ENCODE measurements at places on chromosomes 2 and 18.
A peak's percentile ranks its signal among the peaks of the same experiment; 100 is the strongest.

- no peaks in the 10 kb centered on the region for H3K36me3 ChIP-seq
- H3K27ac ChIP-seq: no peak overlapping the region
- DNase-seq: no peak
- no peaks in the 10 kb centered on the region for H3K4me1 ChIP-seq
- H3K27me3 ChIP-seq: peaks cover 9% of the 10 kb centered on the region
These were observed 124.1 kb downstream of the EN1 start for GRCh38 chr2:118723394-118723793.

DNA sequence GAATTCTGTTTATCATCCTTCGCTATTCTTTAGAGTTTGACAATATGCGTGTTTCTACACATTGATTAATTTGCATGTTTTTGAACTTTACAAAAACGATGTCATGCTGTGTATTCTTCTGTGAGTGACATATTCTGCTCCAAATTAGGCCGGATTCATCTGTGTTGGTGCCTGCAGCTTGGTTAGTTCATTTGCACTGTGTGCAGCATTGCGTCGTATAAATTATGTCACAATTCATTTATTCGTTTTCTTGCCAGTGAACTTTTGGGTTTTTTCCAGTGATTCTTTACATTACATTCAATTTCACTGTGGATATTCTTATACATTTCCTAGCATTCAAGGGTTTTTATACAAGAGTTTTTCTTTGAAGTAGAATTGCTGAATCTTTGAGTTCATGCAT, 118.3 kb downstream of the KCNF1 start:
- H3K36me3 ChIP-seq: no peaks in the 10 kb centered on the region
- no peaks in the 10 kb centered on the region for H3K4me1 ChIP-seq
- no peak overlapping the region for H3K4me3 ChIP-seq

- H3K36me3 ChIP-seq: no peaks in the 10 kb centered on the region
- H3K4me3 ChIP-seq: no peak overlapping the region
- DNase-seq: no peak
- H3K27ac ChIP-seq: no peak overlapping the region
These were observed 67.9 kb downstream of the CD8B2 start for GRCh38 chr2:106555053-106555452.

DNA sequence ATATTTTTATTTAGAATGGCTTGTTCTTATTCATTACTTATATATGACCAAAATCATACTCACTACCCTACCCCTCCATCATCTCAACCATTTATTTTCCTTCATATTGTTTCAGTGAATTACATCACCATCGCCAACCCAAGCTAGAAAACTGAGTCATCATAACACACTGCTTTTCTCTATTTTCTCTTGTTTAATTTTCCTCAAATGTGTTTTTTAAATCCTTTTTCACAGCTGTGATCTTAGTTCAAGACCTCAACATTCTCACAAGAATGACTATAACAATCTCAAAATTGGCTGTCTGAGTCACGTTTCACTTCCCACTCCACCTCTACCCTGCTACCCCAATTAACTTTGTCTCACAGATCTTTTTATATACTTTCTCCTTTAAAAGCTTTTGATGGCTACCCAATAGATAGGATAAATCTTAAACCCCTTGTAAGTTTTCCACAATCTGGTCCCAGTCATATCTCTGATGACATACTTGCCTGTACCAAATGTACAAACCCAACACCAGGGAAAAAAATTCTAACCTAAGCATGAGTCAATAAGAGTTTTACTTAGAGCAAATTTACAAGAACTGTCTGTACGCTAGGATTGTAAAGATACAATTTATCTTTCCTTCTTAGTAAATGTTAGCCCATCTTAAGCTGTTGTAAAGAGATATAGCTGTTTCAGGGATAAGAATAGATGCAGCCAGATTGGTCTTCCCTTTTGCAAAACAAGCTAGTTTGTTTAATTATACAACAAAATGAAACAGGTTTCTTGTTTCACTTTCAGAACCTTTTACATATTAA, 635.1 kb upstream of the SLC39A10 start:
- H3K27me3 ChIP-seq: no peaks in the 10 kb centered on the region
- H3K4me1 ChIP-seq: no peaks in the 10 kb centered on the region
- H3K36me3 ChIP-seq: no peaks in the 10 kb centered on the region
- H3K4me3 ChIP-seq: no peak overlapping the region

DNA sequence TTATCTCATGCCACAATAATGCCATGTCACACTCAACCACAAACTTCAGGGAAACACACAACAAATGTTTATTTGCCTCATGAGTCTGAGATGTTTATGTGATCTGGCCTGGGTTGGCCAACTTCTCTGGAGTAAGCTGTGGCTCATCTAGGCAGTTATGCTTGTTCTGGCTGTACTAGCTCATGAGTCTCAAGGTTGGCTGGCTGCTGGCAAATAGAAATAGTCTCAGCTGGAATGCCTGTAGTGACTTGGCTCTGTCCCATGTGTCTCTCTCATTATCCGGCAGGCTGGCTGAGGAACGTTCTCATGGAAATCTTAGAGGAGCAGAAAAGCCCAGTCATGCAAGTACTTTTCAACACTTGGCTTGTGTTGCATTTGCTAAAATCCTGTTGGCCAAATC, 234.9 kb upstream of the CDH2 start:
- H3K4me3 ChIP-seq: no peak overlapping the region
- H3K27ac ChIP-seq: no peak overlapping the region
- H3K4me1 ChIP-seq: no peaks in the 10 kb centered on the region
- H3K36me3 ChIP-seq: no peaks in the 10 kb centered on the region

DNA sequence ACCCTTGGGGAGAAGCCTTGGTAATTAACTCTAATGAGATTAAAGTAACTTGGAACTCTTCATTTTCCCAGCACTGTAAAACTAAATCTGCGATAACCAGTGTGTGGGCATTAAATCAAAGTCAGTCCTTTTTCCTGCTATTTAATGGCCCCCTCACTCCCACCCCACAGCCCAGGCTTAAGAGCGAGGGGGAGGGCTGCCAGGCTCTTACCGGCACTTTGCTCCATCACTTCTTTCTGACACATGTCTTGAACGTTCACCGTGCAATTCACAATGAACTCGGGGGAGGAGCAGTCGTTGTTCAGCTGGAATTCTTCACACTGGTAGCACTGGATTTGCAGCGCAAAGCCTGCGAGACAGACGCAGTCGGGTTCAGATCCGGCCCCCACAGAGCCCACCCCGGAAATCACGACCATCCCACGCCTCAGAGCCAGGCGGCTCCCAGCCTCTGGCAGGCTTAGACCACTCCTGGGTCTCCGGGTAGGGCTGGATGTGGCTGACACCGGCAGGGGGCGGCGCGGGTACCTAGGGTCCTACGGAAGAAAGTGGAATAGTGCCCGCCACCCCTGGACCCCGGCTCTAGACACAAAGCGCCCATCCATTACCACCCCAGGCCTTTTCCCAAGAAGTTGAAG, 1.7 kb downstream of the LYPD1 start:
- H3K27ac ChIP-seq: no peak overlapping the region
- no peaks in the 10 kb centered on the region for H3K36me3 ChIP-seq
- H3K4me3 ChIP-seq: no peak overlapping the region
- H3K27me3 ChIP-seq: peaks cover 56% of the 10 kb centered on the region

DNA sequence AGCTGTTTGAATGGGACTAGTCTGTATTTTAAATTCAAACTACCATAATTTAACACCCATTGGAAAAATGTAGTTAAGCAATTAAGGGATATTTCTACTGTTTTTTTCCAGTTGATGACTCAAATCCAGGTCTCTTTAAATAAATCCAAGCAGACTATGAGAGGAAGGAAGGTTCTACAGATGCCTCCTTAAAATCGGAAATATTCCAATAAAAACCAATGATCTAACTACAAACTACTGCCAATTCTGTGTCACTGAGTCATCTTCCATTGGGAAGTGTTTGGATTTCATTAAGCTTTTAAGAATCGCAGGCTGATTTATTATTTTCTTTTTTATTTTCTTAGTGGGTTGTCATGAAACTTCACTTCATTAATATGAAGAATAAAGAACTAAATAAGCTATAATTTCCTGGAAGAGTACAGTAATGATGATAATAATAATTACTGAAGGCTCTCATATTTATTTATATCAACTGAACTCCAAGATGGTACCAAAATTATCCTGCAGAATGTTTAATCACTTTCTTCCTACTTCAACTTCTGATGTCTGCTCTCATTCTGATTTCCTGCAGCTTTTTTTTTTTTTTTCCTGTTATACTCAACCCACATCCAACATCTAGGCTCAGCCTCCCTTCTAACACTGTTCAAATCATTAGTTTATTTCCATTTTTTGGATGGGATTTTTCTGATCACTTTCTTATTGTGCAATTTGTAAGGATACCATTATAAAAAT, 166.3 kb upstream of the FN1 start:
- no peak for DNase-seq
- no peaks in the 10 kb centered on the region for H3K36me3 ChIP-seq
- no peaks in the 10 kb centered on the region for H3K4me1 ChIP-seq

GRCh38 chr2:45699032-45699658, 47.7 kb downstream of the PRKCE start:
- H3K27ac ChIP-seq: no peak overlapping the region
- DNase-seq: no peak
- no peaks in the 10 kb centered on the region for H3K27me3 ChIP-seq
- no peaks in the 10 kb centered on the region for H3K36me3 ChIP-seq

DNA sequence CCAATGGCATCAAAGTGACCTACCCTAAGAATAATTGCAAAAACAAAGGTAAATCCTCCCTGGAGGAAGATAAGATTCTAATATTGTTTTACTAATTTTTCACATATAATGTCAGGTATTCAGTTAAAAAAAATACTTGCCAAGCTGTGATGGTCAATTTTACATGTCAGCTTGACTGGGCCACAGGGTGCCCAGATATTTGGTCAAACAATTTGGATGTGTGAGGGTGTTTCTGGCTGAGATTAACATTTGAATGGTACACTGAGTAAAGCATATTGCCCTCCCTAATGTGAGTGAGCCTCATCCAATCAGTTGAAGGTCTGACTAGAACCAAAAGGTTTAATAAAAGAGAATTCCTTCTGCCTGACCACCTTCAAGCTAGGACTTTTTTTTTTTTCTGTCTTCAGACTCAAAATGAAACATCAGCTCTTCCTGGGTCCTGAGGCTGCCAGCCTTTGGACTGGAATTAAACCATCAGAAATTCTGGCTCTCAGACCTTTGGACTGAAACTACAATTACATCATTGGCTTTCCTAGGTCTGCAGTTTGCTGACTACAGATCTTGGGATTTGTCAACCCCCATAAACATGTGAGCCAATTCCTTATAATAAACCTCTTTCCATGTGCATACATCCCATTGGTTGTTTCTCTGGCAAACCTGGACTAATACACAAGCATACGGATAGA, 65.4 kb downstream of the LDAH start:
- DNase-seq: peak; percentile 80
- no peak overlapping the region for H3K4me3 ChIP-seq
- peaks cover 10% of the 10 kb centered on the region for H3K36me3 ChIP-seq
- no peaks in the 10 kb centered on the region for H3K4me1 ChIP-seq
- H3K27ac ChIP-seq: peak overlapping the region; percentile 72

DNA sequence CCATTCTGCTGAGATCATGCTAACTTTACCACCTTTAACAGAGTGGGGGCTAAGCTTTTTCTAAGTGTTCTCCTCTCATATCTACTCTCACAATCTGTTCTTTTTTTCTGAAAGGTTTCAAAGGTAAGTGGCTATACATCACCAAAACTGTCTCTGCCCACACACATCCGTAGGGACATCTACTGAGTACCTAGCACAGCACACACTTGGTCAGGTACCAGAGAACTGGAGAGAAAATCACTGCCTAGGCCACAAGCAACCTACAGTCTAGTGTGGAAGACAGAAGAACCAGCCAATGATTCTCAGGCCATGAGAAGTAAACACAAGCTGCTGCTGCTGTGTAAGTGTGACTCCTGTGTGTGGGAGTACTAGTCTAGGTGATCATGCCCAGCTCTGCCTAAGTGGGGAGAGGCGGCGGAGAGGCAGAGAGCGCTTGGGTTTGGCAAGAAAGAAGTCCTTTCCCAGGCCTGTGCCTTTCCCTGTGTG, 176.1 kb upstream of the ZFP36L2 start:
- no peaks in the 10 kb centered on the region for H3K36me3 ChIP-seq
- DNase-seq: no peak
- H3K4me1 ChIP-seq: peaks cover 8% of the 10 kb centered on the region

GRCh38 chr2:23293731-23294130, 91.2 kb upstream of the KLHL29 start:
- H3K4me1 ChIP-seq: no peaks in the 10 kb centered on the region
- no peaks in the 10 kb centered on the region for H3K36me3 ChIP-seq
- peak; percentile 5 for DNase-seq
- H3K27me3 ChIP-seq: peaks cover 4% of the 10 kb centered on the region
- H3K27ac ChIP-seq: no peak overlapping the region

DNA sequence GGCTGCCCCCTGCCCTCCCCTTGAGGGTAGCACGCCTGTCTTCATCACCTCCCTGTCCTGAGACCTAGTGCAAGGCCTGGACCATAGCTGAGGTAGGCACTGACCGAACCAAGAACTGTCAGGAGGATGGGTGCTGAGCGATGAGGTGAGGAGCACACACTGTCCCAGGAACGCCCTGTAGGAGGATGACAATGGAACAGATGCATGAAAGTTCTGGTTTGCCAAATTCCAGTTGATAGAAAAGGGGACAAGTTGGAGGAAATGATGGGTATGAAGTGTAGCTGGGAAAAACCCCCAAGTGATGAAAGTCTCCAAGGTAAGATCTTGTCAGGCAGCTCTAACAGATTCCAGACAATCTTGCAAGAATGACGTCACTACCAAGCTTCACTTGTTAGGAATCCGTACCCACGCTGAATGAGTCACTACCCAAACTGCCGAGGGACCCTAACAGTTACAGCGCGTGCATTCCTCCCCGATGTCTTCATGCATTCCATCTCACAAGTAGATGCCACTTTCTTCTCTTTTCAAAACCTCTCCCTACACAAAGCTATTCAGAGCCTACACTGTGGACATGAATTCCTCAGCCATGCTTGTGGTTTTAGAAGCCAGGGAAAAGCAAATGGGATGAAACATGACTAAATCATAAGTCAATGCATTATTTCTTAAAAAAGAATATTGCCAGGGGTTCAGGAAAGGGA, 27.6 kb downstream of the MRPL33 start:
- H3K27ac ChIP-seq: peak overlapping the region; percentile 16
- peak; percentile 49 for DNase-seq
- H3K4me3 ChIP-seq: no peak overlapping the region
- peaks cover 6% of the 10 kb centered on the region for H3K4me1 ChIP-seq
- H3K36me3 ChIP-seq: peaks cover 5% of the 10 kb centered on the region

DNA sequence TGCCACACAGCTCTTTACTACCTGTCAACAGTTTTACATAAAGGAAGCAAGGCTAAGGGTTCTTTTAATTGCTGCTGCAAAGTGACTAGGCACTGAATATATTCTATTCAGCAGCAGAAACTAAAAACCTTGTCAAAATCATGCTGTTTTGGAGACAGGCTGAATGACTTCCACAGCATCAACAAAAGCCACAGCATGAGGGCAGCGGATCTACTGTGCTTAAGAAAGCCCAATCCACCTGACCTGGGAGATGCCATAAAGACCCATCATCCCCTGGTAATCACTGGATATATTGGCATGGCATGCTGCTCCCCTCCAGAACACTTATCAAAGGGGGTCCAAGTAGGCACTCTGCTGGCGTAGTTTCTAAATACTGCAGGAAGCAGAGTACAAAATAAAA, 715.1 kb upstream of the SLC8A1 start:
- H3K4me1 ChIP-seq: no peaks in the 10 kb centered on the region
- no peak overlapping the region for H3K4me3 ChIP-seq
- no peak overlapping the region for H3K27ac ChIP-seq
- no peaks in the 10 kb centered on the region for H3K36me3 ChIP-seq
- H3K27me3 ChIP-seq: no peaks in the 10 kb centered on the region
- no peak for DNase-seq
